Skeletal muscle cell (primary cell): ENCODE measurements at places on chromosomes 16 and 17.

- no peak for DNase-seq
Observed at GRCh38 chr17:68204736-68205135, 43.1 kb upstream of the AMZ2 start.

DNA sequence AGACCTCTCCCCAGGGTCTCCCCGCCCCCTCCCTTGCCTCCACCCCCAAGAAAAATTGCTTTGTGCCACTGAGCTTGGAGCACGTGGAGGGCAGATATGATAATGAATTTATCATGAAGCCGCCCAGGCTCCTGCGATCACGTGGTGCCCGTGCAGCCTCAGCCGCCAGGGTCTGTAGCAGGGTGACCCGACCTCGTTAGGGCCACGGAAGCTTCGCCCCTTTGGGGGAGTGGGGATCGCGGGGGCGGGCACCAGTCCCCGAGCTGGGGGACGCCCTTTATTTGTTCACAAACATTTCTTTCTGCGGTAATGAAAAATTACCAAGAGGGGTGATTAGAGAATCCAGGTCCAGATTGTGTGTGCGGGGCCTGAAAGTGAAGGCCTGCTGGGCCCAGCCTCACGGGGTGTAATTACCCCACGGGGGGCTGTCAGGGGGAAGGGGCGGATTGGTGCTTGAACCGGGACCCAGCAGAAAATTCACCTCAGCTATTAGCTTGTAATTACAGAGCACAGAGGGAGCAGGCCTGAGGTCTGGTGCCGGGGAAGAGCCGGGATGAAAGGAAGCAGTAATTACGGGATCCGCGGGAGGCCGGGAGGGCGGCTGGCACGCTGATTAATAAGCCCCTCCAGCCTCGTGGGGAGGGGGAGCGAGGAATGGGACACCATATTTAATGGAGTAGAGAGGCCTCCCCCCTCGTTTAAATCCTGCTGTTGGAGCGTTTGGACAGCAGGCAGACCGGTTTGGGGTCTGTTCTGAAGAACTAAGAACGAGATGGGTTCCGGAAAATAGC is 13.3 kb downstream of the GSE1 start:
- DNase-seq, result no peak

DNA sequence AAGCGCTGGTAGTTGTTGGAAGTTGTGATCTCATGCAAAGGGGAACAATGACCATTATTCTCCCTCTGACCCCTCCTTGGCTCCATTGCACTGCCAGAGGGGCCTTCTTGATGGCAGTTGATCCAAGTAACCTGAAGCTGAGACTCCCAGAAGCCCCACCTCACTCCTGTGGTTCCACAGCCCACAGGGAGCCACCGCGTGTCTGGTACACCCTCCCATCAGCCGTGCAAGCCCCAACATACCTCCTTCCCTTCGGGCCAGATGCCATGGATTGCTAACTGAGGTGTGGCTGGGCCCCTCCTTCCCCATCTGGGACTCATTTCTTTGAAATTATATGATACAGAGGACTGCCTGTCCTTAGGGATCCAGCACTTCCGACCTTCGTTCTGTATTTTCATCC is 17.8 kb downstream of the SAP30BP start:
- no peak for DNase-seq

DNA sequence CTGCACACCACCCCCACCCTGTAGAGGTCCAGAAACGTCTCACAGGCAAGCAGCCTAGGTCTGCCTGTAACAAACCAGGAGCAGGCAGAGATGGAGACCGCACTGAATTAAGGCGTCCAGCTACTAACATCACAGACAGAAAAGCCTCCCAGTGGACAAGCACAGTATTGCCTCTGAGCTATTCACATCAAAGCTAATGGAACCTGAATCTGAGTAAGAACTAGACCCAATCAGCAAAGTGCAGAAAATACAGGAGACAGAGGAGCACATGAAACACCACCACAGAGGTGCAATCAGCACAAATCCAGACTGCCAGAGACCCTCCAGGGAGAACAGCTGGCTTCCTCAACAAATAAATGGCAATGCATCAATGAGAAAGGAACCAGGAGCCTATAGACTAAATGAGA is 22.2 kb upstream of the PEMT start:
- DNase-seq, result no peak

DNA sequence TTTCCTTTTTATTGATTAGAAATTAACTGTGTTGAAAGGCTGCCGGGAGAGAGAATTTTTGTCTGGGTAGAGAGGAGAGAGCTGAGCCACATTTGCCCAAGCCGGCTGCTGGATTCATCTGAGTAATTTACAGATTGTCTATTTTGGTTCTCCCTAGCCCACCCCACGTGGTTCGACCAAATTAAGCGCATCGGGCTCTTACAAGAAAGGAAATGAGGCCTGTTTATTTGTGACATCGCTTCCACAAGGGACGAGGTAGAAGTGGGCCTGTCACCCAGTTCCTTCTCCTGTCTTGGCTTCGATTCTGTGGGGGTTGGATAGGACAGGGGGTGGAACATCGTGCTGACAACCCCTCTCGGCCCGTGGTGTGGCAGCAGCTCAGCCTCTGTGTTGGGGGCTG is 42.9 kb downstream of the SYT17 start:
- DNase-seq, result no peak

GRCh38 chr17:77303620-77304019 is 162.9 kb downstream of the SEC14L1 start:
- DNase-seq, result no peak

DNA sequence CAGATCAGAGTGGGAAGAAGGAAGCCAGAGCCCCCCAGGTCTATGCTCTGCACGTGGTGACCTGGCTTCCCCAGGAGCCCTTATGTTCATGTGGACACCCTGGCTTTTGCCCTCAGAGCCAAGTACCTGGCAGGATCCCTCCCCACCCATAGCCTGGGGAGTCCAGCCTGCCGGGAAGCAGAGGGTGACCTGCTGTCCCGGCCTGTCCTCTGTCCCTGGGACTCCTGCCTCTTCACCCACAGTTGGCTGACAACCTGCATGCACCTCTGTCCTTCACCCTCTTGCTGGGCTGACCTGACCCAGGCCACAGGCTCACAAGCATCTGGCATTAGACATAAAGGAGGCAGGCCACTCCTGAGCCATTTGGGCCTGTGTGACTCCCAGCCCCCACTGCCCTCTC is 60.2 kb downstream of the SMPD3 start:
- DNase-seq, result no peak

- no peak for DNase-seq
Observed at GRCh38 chr17:77594416-77595209, 363.9 kb upstream of the TNRC6C start.

GRCh38 chr17:82832881-82833475 is 6.8 kb downstream of the ZNF750 start:
- no peak for DNase-seq

- DNase-seq, result no peak
Observed at GRCh38 chr16:18969855-18970240, 13.9 kb upstream of the TMC7 start.

DNA sequence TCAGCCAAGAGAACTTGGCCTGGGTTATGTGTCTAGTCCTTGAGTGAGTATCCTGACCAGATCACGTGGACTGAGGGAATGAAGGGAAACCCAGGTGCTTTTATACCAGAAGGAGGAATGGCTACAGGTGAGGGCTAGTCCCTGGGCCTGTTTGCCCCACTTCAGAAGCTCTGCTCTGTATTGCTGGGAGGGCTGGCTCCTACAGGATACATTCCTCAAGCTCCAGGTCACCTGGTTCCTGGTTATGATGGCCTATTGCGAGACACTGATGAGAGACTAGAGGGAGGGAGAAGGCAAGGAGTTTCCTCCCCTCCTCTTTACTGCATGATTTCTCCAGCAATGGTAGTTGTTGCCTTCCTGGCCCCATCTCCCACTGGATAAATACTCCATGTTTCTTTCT is 19.0 kb upstream of the SMG8 start:
- no peak for DNase-seq
